ENCODE measurements at places on chromosomes 1 and 21.

GRCh38 chr1:110663241-110663640, 11.5 kb downstream of the KCNA3 start:
- no peak for DNase-seq

- peak; percentile 44 for DNase-seq
Observed at GRCh38 chr1:101148980-101149379, 87.8 kb upstream of the S1PR1 start.

GRCh38 chr1:15616373-15617172, 685 bp upstream of the DDI2 start:
- DNase-seq: no peak

GRCh38 chr1:203274603-203275381, 30.5 kb upstream of the BTG2 start:
- DNase-seq: no peak

- no peak for DNase-seq
Observed at GRCh38 chr1:235408503-235408960, 41.3 kb downstream of the TBCE start.

- DNase-seq: no peak
Observed at GRCh38 chr1:29808141-29808995, 572.0 kb downstream of the PTPRU start.

DNA sequence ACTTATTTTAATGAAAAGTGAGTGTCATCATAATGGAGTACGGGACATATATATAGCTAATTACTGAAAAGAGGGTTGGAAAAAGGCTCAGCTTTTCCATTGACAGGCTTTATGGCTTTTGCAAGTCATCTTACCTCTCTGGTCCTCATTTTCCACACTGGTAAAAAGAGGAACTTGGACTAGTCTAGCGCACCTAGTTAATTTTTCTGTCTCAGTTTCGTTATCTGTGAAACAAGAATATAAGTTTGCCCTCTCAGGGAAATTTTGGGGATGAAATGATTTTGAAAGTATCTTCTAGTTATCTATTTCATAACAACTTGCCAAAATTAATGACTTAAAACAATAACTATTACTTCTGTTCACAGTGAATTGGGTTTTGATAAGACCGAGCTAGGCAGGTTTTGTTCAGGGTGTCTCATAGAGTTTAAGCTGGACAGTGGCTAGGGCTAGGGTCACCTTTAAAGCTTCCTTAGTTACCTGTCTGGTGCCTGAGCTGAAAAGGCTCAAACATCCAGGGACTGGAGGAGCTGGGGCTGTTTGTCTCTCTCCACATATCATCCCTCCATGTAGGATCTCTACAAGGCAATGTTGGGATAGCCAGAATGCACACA, 91.7 kb downstream of the TYW3 start:
- no peak for DNase-seq

DNA sequence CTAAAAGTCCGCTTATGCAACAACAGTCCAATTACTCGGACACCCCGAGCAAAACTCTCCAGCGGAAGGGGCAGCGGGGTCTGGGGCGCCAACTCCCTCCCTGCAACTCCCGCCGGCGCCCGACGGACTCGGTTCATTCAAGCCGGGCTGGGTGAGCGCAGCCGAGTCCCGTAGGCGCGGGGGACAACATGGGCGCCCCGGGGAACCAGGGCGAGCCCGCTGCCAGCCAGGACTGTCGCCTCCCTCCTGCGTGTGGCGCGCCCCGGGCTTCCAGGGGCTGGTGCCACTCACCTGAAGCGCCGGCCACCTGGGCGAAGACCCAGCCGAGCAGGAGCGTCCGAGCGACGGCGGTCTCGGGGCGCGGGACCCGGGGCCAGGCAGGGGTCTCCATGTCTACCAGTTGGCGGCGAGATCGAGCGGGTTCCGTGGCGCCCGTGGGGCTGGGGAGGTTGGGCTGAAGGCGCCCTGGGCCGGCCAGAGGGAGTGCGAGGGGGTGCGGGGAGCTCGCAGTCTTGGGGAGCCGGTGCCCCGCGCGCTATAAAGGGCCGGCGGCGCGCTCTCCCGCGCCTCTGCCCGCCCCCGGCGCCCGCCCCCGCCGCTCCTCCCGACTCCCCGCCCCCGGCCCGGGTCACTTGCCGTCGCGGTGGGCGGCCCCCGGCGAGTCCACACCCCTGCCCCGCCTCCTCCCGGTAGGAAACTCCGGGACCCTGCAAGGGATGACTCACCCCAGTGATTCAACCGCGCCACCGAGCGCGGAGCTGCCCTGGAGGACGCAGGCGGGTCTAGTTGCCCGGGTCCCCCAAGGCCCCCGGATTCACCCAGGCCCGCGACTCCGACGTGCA, at the start of gene F3:
TSS of gene F3 (minus strand) at position 514 of the 842 bp plus-strand sequence. CDS start at position 391, 123 bp downstream.
- peak; percentile 91 for DNase-seq

DNA sequence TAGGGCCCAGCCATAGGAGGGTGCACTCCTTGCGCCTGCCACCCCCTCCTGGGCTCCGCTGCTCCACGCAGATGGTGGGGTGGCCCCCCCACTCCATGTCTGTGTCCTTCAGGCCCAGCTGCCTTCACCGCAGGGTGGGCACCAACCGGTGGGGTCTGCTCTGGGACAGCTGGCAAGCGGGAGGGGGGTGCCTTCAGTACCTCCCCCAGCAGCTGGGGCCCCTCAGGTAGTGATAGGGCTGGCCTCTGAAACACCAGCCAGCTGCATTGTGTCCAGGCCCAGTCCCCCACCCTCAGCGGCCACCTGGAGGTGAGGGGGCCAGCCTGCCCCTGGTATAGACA, 360 bp downstream of the GJC2 start:
- no peak for DNase-seq

Measured in MCF 10A (cell line).